ENCODE measurements at places on chromosomes 5 and 9.

DNA sequence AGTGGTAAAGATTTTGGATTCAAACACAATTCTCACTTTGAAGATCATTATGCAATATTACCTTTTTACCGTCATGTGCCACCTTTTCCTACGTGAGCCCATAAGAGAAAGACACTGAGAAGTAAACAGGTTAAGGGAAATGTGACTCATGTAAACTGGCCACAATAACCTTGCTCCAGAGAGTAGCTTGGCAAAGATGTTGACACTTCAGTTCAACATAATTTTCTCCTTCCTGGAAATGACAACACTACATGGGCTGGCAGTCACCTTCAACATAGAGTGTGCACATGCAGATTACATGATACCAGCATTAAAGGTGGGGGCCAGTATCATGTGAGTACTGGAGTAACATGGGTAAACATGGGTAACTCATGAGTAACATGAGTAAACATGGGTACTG is 141.9 kb downstream of the CDK5RAP2 start:
- DNase-seq = no peak

- no peak for DNase-seq
These were observed 319.0 kb upstream of the CDH6 start for GRCh38 chr5:30874241-30875034.

- no peak for DNase-seq
These were observed 204.3 kb downstream of the TRIM32 start for GRCh38 chr9:116891424-116891823.

GRCh38 chr9:100204796-100205195 is 105.8 kb downstream of the INVS start:
- no peak for DNase-seq

DNA sequence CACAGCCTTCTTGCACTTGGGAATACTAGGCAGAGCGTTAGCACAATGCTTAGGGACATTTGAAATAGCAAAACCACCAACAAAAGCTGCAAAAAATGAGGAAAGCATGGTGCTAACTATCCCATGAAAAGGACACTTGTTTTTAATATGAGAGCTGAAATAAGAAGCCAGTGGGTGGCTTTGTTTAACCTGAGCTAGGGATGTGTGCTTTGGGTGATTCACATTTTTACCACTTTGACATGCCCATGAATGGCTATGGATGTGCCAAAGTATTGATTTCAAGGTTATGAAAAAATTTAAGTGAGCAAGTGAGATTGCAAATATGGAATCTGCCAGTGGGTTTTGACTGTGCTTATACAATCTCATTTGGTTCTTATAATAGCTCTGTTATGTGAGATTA is 67.3 kb downstream of the DMRT2 start:
- DNase-seq = no peak

- DNase-seq = no peak
These were observed 4.9 kb upstream of the RCL1 start for GRCh38 chr9:4787876-4788275.

Data from stimulated activated CD8-positive, alpha-beta memory T cell treated with anti-CD3 and anti-CD28 coated beads, Interleukin-15, amount 100 ng/mL, for 24 hours (primary cell).